ENCODE measurements at places on chromosomes 5 and 9. TPM values are rescaled to one million over a fixed set of nuclear protein-coding genes. Genes with fewer than 3 reads are reported as not detected.

- H3K27ac ChIP-seq, result no peak overlapping the region
- H3K4me1 ChIP-seq, result no peaks in the 10 kb centered on the region
- DNase-seq, result no peak
- no peak overlapping the region for H3K4me3 ChIP-seq
- H3K27me3 ChIP-seq, result no peaks in the 10 kb centered on the region
- no peaks in the 10 kb centered on the region for H3K36me3 ChIP-seq
These were observed 212.5 kb downstream of the MAST4 start for GRCh38 chr5:66808663-66809062.

DNA sequence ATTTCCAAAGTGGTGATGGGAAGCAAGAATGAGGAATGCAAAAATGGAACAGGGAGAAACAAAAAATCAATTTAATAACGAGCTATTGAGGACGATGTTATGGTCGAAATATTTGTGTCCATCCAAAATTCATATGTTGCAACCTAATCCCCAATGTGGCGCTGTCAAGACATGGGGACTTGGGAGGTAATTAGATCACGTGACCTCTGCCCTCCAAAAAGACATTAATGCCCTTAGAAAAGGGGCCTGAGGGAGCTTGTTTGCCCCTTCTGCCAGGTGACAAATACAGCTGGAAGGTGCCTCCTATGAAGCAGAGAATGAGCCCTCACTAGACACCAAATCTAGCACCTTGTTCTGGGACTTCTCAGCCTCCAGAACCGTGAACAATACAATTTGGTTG, 315.2 kb upstream of the CDH9 start:
- H3K27ac ChIP-seq, result no peak overlapping the region
- no peak for DNase-seq
- H3K4me3 ChIP-seq, result no peak overlapping the region
- H3K4me1 ChIP-seq, result no peaks in the 10 kb centered on the region

The HTR4 gene
- total RNA-seq, result 0.12 TPM

- peaks cover 29% of the 10 kb centered on the region for H3K4me1 ChIP-seq
- no peak for DNase-seq
- H3K4me3 ChIP-seq, result no peak overlapping the region
- peaks cover 9% of the 10 kb centered on the region for H3K36me3 ChIP-seq
These were observed 58.6 kb downstream of the DIAPH1 start for GRCh38 chr5:141560151-141560550.
